EL (cell line): ENCODE measurements at places on chromosomes 5 and 9.
A peak's percentile ranks its signal among the peaks of the same experiment; 100 is the strongest.

DNA sequence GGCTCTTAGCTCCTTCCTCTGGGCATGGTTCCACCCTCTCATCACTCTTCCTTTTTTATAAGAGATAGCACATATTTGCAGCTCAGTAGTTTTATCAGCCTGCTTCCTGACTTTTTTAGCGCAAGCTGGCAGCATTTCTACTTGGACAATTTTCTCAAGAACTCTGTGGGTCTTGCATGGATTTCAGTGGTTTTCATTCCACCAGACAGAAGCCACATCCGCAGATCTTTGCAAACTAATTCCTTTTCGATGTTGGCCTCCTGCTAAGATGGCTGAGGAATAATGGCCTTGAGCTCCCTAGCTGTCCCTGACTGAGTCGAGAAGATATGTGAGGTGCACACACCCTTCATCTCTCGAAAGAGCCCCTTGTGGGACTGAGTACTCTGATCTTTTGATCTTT, 49.5 kb downstream of the GALNT12 start:
- DNase-seq = peak; percentile 34

GRCh38 chr9:11257992-11258391, 645.2 kb upstream of the PTPRD start:
- no peak for DNase-seq

- no peak for DNase-seq
Measured at GRCh38 chr5:88384886-88385285, 116.2 kb upstream of the TMEM161B start.

DNA sequence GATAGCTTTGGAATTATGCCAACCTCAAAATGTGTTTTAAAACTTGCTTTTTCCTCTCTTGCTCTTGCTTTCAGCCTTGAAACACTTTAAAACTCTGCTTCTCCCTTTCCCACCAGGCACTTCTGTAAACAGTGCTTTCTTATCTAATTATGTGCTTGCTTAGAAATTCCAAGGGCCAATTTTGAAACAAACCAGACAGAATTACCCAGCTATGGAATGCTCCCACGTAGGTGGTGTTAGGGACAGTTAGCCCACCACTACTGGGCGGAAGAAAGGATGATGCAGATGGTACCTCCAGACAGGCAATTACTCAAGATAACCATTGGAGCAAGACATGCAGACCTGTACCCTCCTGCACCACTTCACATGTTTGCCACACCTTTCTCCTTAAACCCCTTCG, 523.0 kb upstream of the PTPRD start:
- DNase-seq = no peak

- no peak for DNase-seq
Measured at GRCh38 chr5:24805230-24805629, 160.5 kb upstream of the CDH10 start.

DNA sequence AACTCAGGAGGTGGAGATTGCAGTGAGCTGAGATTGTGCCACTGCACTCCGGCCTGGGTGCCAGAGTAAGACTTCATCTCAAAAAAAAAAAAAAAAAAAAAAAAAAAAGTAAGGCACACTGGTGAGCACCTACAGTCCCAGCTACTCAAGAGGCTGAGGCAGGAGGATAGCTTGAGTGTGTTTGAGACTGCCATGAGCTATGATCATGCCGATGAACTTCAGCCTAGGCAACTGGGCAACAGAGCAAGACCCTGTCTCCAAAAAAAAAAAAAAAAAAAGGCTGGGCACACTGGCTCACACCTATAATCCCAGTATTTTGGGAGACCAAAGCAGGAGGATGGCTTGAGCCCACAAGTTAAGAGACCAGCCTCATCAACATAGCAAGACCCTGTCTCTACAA, 20.3 kb downstream of the UIMC1 start:
- DNase-seq = no peak
